ENCODE measurements at places on chromosomes 5 and 9.

DNA sequence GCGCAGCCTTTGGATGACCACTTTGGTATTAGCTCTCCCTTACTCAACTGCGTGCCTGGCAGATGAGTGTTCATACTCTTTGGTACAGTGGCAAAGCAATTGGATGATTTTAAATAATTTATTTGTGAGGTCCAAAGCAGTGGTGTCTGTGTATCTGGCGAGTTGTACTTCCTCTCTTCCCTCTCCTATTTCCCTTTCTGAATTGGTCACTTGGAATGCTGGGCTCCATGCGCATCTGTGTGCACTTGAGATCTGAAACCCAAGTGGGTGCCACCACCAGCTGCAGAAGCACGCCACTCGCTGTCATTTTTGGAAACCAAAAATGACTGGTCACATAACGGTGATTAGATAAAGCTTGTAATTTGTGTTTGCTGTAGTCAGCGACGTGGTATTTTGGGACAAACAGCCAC lies 386.0 kb upstream of the KLF4 start:
- no peak for DNase-seq

- no peak for DNase-seq
These were observed 45.7 kb downstream of the MARCHF3 start for GRCh38 chr5:126984632-126985031.

- no peak for DNase-seq
These were observed 29.4 kb downstream of the RHOBTB3 start for GRCh38 chr5:95760273-95761191.

- no peak for DNase-seq
These were observed 19.6 kb upstream of the FLT4 start for GRCh38 chr5:180668835-180669596.

GRCh38 chr5:173781432-173781815 lies 106.7 kb upstream of the CPEB4 start:
- no peak for DNase-seq
